ENCODE measurements at places on chromosomes 5 and 9.

DNA sequence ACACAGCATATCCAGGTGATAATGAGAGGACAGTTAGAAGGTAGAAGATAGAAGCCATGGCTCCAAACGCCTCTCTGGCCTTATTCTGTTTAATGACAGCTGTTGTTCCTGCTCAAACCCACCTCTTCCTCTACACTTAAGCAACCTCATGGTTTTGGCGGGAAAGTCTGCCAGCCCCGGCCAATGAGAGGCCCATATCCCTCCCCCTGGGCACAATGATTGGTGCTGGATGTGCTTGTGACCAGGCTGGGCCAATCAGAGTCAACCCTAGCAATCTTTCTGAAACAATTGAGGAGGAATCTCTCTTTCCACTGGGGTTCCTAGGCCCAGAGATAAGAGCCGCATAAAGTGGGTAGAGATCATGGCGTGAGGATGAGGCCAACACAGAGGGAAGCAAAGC lies 4.8 kb upstream of the GFI1B start:
- DNase-seq, result no peak

DNA sequence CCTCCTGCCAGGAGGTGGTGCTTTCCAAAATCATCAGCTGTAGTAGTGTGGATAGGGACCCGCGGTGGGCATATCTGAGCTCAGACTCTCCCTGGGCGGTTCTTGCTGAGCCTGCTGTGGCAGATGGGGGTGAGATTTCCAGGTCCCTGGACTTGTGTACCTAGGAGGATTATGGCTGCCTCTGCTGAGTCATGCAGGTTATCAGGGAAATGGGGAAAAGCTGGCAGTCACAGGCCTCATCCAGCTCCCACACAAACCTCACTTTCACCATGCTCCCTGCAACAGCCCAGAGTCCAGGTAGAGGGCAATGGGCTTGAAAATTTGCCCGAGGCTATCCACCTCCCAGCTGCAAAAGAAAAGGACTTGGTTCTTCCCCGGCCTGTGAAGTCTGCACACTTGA lies 23.4 kb upstream of the MAMDC2 start:
- DNase-seq, result no peak

GRCh38 chr5:78811866-78812265 lies 163.3 kb upstream of the LHFPL2 start:
- DNase-seq, result no peak

DNA sequence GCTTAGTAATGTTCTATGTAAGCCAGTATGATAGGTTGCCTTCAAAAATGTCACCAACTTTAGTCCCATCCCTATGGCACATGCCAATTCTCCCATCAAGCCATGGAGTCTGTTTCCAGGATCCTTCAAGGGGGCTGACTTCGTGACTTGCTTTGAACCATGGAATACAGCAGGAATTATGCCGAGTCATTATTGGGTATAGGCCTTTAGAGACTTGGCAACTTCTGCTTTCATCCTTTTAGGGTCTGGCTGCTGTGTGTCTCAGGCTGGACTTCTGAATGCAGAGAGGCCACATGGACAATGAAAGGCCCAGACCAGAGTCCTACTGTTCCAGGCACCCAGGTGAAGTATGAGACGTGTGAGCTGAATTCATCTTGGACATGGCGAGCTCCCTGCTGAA lies 109.8 kb downstream of the DENND1A start:
- no peak for DNase-seq

DNA sequence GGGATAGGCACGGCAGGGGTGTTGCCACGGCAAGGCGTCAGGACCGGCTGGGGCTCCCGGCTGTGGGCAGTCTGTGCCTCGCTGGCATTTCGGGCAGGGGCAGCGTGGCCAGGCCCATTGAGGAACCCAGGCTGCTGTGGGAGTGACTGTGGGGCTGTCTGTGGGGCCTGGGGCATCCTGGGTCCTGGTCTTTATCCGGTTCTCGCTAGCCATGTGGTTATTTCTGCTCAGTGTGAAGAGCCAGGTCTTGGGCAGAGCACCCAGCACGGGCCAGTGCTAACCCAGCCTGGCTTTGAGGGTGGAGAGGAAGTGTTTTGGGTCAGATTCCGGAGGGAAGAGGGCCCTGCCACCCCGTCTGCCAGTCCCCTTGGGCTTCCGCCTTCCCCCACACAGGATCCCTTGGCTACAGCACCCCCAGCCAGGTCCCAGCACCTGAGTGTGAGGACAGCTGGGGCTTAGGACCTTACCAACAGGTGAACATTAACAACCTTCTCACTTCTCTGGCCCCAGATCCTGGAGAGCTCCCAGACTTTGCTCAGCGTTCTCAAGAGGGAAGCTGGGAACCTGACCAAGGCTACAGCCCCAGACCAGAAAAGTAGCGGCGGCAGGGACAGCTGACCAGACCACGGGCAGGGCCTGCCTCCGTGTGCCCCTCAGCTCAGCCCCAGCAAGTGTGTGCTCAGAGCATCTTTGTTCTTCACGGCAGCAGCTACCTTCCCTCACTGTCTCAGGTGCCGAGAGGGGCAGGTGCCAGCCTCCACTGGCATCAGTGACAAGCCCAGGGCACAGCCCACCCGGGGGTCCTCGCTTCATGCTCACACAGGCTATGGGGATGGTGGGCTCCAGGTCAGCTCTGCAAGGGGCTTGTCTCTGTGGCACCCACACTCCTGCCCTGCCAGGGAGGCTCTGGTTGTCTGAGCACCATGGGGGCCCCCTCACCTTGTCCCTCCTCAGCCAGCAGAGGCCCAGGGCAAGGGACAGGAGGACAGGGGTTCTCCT lies 1.1 kb downstream of the SSNA1 start:
- no peak for DNase-seq

Data from GM12892 (cell line).